ENCODE measurements at places on chromosomes 4 and X. TPM values are rescaled to one million over a fixed set of nuclear protein-coding genes. Genes with fewer than 3 reads are reported as not detected.

DNA sequence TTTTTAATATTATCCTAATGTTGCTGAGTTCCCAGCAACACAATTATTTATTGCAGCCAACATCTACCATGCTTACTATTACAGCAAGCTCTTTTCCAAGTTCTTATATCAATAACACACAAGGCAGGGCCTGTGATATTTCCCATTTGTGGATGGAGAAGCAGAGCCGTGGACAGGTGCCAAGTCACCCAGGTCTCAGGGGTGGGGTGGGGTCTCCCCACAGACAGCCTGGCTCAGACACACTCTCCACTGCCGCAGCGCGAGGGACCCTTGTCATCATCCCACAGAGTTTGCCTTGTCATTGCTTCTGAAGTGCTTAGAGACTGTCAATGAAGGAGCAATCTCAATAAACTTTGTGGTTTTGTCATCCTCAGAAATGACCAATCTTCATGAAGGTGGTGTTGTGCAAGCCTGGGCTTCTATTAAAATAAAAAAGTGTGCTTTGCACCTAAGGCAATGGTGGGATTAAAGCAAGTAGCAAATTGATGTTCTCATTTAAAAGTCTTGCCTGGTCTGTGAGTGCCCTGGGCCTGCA is 76.1 kb downstream of the SORBS2 start:
- DNase-seq = no peak

GRCh38 chr4:39950861-39951481 is 26.7 kb downstream of the PDS5A start:
- no peak for DNase-seq

GRCh38 chr4:150896497-150896896 is 118.6 kb downstream of the LRBA start:
- no peak for DNase-seq

The FGF5 gene
- 0.91 TPM for total RNA-seq

DNA sequence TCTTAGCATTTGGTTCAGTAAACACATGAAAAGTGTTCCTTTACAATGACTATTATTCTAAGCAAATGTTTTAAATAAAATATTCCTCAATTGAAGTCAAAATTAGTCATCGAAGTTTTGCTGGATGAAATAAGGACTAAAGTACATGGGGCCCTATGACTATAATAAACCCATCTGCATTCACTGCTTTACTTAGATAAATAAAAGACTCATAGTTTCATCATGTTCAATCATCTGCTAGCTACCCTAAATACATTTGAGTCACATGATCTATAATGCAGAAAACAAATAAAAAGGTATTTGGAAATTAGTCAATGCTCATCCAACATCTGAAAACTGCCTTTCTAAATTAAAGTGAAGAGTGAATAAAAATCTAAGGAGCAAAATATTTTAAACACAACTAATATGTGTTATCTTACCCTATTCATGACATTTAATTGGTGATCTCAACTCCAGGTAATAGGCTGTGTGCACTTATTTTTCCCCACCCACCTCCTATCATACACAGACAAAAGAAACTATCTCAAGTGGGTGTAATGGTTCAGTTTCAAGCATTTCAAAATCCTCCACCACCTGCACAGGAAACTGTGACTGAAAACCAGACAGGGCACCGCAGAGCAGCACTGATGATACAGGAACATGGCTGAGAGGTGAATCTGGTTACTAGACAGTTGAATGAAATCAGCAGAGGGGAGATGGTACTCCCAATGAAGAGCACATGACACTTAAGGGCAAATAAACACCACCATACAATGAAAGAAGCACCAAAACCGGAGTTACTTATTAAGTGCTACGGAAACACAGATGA is 78.6 kb downstream of the CAMK2D start:
- no peak for DNase-seq

DNA sequence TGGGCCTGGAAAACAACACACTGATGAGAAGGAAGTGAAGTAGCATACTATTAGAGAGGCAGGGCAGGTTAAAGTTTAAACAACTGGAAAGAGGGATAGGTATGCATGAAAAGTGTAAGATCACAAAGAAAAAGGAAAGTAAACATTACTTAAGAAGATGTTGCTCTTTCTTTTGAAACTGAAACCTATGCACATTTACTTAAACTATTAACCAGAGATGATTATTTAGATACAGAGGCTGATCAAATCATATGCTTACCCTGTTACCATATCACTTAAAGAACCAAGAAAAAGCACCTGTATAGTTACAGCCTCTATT is 37.8 kb downstream of the NAP1L5 start:
- DNase-seq = no peak

GRCh38 chr4:48960988-48961635 is 25.0 kb upstream of the CWH43 start:
- no peak for DNase-seq

The CXorf49B gene
- total RNA-seq = not detected

DNA sequence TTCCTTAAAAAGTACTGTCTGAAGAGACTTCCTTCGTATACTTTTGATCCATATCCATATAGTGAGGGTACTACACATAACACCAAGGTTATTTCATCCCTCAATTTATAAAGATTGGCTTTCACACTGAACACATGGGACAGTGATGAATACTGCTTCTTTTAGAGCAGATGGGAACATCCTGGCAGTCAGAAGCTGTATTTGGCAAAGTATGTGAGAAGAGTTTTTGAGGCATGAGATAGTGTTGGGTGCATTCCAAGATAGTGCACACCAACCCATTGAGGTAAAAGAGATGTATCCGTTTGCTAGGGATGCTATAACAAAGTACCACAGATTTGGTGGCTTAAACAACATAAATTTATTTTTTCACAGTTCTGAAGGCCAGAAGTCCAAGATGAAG is 141.1 kb downstream of the MOSPD2 start:
- DNase-seq = no peak

DNA sequence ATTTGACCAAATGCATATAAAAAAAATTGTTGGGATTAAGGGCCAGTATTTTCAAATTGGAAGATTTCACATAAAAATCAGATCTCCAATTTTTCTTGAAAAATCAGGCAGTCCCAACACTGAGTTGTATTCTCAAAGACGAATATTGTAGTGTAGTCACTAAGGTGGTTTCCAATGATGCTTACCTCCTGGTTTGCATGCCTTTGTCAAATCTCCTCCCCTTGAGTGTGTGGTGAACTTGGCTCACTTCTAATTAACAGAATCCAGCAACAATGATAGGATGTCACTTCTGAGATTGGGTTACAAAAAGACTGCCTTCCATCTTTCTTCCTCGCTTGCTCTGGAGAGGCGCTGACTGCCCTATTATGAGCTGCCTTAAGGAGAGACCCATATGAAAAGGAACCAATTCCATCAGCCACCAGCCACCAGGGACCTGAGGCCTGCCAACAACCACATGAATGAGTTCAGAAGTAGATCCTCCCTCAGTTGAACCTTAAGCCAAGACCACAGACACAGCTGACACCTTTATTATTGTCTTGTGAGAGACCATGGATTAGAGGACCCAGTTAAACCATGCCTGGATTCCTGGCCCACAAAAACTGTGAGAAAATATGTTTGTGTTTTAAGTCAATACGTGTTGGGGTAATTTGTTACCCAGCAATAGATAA is 31.2 kb upstream of the TSPAN5 start:
- no peak for DNase-seq

GRCh38 chr4:189202869-189203271 is 737.8 kb upstream of the FRG1 start:
- DNase-seq = no peak

The CTAG1B gene
- not detected for total RNA-seq

GRCh38 chrX:71366674-71367256 is 608 bp downstream of the TAF1 start:
- DNase-seq = peak; percentile 40

GRCh38 chr4:13597141-13597540 is 30.4 kb downstream of the BOD1L1 start:
- DNase-seq = no peak

The C4orf36 gene
- total RNA-seq = 0.59 TPM

The EOLA2 gene
- 21.8 TPM for total RNA-seq

DNA sequence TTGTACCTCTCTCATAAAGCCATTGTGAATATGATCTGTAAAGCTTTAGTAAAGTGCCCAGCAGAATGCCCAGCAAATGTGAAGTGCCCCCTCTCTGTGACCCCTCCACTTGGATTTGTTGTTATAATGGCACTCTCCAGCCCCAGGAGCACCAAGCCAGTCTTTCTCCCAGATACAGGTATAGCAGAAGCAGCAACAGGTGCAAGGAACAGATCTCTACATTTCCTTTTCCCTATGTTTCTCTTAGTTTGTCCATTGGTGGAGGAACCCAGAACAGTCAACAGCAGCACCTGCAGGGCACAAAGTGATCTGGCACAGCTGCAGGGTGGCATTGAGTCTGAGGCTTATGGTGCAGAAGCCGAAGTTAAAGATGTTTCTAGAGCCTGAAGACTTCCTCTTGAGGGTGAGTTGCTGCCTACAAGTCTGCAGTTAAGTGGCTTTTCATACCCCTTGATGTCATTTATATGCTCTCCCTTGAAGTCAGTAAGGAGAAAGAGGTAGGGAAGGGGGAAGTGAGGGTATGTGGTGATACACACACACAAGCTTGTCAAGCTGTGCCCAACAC is 16.1 kb upstream of the CXCL3 start:
- DNase-seq = no peak

The ADH1A gene
- total RNA-seq = 0.83 TPM

GRCh38 chr4:55078987-55079386 is 46.4 kb downstream of the KDR start:
- peak; percentile 80 for DNase-seq

DNA sequence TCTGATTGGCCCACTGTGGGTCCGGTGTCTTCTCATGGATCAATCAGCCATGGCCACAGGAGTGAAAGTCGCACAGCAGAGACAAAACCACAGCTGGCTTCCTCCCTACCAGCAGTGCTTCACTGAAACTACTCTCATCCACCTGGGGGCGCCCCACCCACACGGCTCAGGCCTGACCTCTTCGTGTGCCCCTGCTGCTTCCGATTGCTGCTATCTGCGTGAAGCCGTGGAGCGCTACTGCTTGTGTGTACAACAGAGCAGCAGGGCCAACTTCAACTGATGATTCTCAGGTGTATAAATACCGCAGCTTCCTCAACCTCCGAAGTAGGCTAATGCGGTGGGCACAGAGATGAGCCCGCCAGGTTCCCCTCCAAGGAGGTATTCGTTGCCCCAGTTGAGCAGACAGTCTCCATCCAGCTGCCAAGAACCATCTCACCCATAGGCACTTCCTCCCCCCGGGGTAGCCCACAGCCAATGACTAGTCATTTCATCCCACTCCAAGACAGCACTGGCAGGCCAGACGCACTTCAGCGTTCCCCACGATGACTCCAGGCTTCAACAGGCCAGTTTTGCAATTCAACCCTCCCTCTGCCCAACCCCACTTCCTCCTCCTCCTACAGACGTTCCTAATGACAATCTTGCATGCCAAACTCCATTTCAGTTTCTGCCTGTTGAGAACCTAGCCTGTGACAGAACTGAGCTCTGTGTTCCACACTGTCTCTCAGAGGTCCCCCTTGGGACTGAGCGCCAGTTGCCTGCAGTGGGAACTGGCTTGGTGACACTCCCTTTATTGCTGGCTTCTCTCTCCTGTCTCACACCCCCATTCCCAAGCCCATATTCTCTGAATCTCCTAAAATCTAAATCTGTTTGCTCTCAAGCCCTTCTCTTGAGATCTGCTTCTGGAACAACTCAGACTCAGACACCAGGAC is 41.3 kb upstream of the ATP6AP2 start:
- peak; percentile 61 for DNase-seq

The UGT2B11 gene
- not detected for total RNA-seq

The FGG gene
- total RNA-seq = not detected

The SOD3 gene
- total RNA-seq = 62.4 TPM

DNA sequence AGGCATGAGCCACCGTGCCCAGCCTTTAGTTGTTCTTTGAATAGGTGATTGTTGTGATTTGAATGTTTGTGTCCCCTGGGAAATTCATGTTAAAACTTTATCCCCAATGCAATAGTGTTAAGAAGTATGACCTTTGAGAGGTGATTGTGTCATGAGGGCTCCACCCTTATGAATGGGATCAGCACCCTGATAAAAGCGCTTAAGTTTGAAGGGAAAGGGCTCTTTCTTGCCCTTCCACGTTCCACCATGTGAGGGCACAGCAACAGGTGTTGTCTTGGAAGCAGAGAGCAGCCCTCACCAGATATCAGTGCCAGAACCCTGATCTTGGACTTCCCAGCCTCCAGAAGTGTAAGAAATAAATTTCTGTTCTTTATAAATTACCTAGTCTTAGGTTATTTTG is 33.7 kb upstream of the RP2 start:
- no peak for DNase-seq

- no peak for DNase-seq
Observed at GRCh38 chrX:11103006-11103405, 8.1 kb upstream of the HCCS start.

DNA sequence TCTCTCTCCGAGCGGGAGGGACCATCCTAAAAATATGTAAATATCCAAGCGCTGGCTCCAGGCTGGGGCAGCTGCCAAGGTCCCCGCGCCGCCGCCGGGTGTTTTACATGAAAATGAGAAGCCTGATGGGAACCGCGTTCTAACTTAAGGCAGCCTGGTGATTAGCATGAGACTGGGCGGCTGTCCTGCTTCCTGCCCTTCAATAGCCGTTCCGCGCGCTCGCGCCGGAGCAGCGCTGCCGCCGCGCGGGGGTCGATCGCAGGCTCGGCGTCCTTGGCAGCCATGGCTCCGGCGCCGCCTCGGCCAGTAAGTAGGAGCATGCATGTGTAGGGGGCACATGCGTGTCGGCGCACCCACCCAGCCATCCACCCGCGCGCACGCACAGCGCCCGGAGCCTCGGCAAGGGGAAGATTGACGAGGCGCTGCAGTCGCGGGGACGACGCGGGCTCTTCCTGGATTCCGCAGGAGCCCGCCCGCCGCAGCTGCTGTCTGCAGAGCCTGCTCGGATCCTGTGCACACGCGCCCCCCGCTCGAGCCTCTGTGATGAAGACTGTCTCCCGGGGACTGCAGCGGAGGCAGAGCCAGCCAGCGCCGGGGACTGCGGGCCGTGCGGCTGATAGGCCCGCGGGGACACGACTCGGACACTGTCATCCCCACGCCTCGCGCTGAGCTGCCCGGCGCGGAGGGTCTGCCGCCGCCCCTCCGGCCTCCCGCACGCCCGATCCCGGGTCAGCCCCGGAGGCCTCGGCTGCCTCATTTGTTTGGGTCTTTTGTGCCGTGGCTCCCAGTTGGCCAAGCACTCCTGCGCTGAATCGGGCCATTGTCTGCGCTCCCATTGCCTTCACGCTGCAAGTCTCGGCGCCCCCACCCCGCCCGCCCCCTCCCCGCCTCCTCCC is 734 bp downstream of the STOX2 start:
- DNase-seq = peak; percentile 62

GRCh38 chr4:6753891-6754290 is 28.6 kb upstream of the KIAA0232 start:
- no peak for DNase-seq

GRCh38 chr4:174358410-174358809 is 74.7 kb downstream of the CEP44 start:
- no peak for DNase-seq

The PLCXD1 gene
- total RNA-seq = 5.1 TPM

- no peak for DNase-seq
Observed at GRCh38 chr4:63080934-63081333, 1328.3 kb downstream of the TECRL start.

DNA sequence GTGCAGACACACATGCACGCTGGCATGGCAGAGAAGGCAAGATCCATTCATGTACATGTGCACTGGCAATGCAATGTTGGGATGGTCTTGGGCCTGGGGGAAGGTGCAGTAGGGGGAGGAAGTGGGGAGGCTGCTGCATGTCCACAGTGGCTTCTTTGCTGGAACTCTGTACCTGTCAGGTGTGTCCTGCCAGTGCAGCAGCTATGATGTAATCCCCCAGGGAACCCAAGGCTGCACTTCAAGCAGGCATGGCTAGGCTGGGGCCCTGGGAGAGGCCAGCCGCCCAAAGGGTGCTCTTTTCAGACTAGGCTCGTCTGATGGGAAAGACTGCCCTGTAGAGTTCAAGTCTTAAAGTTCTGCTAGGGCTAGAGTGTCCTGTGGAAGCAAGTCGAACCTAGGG is 1304.0 kb downstream of the FAM133A start:
- DNase-seq = no peak
